PC-9 (cell line): ENCODE measurements at places on chromosomes 7 and 10. TPM values are rescaled to one million over a fixed set of nuclear protein-coding genes. Genes with fewer than 3 reads are reported as not detected.

Gene BMPR1A
- 20.9 and 24.3 TPM in 2 replicates for total RNA-seq

Gene LRRC4
- total RNA-seq, result 0.10 and 0.39 TPM in 2 replicates

Gene SLC18A3
- total RNA-seq, result not detected in 2 replicates

Gene NKX6-2
- not detected in 2 replicates for total RNA-seq

Gene ABCB1
- not detected in 2 replicates for total RNA-seq

Gene GIMAP8
- not detected in 2 replicates for total RNA-seq

Gene GRID2IP
- total RNA-seq, result 1.3 and 1.7 TPM in 2 replicates

Gene ABCA13
- 0.10 and 0.76 TPM in 2 replicates for total RNA-seq

Gene CLDN4
- total RNA-seq, result 498 and 602 TPM in 2 replicates

Gene NRG3
- total RNA-seq, result not detected in 2 replicates

Gene NXPH1
- total RNA-seq, result not detected in 2 replicates

Gene FAM25A
- 8.2 and 11.4 TPM in 2 replicates for total RNA-seq

Gene GPR85
- 0.30 and 0.65 TPM in 2 replicates for total RNA-seq

Gene CYTH3
- total RNA-seq, result 78.8 and 84.4 TPM in 2 replicates

Gene PCDH15
- not detected in 2 replicates for total RNA-seq

Gene PIK3AP1
- total RNA-seq, result 1.1 and 1.7 TPM in 2 replicates

Gene CTAGE6
- total RNA-seq, result 0.90 TPM in 1 of 2 replicates, not detected in the other
